ENCODE measurements at places on chromosomes 1 and 21.

- DNase-seq: no peak
Measured at GRCh38 chr1:186418503-186418902, 42.4 kb downstream of the PDC start.

DNA sequence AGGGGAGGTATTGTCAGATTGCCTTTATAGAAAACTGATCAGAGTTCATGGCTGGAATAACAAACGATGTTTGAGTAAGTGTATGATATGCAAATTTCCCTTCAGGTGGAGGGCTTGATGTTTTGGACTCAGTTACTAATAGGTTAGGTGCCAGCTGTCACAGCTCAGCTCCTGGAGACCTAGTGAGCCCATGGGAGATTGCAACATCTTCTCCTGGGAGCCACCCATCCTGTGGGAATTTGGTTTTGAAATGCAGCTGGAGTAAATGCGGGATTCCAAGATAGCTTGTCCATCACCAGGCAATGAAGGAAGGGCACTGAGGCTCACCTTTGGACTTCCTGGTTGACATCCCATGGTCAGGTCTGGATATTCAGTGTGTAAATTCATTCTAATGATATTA is 211.4 kb upstream of the NRIP1 start:
- no peak for DNase-seq

- DNase-seq: no peak
Measured at GRCh38 chr1:63859480-63860275, 85.9 kb downstream of the ROR1 start.

DNA sequence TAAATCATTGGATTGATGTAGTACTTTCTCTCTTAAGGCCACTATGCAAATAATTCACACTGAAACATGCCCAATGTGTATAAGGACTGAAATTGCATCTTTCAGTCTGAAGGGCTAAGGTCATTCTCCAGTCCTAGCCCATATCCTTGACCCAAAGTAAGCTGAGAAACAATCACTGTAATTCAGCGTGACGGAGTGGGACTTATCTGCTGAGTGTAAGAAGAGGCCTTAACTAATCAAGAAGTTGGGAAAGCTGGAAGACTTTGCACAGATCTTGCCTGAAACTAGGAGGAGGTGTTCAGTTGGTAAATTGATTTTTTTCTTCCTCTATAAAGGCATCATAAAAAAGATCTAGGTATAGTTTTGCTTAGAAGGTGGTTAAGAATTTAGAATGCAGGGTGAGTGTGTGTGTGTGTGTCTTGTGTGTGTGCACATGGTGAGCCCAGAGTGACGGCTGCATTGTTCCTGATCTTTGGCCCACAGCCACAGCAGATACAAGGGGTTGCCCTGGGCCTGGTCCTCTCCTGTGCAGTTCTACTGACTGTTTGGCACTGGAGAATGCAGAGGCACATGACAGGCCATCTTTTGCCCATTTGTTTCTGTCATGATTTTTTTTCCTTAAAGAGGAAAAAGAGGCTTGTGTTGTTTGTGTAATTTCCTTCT is 13.3 kb upstream of the PPP2R5A start:
- no peak for DNase-seq

DNA sequence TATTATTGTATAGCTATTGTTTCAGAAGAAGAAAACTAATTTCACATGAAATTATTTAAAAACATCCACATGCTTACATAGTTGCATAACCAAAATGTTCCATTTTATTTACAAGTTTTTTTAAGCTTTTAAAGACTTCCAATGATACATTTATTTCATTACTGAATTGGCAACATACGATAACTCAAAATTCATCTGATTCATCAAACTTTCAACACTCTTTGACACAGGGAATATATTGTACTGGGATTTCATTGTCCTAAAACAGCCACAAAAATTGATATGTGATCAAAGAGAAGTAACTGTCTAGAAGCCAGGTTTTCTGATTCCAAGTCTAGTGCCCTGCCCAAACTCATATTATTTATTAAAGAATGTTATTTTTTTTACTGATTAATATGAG is 131.4 kb upstream of the USP24 start:
- DNase-seq: no peak

- no peak for DNase-seq
Measured at GRCh38 chr1:226438007-226438406, 30.1 kb upstream of the PARP1 start.

GRCh38 chr1:199264911-199265310 is 626.1 kb downstream of the PTPRC start:
- no peak for DNase-seq

GRCh38 chr1:167432780-167433179 is 85.5 kb downstream of the CD247 start:
- DNase-seq: no peak

- DNase-seq: no peak
Measured at GRCh38 chr1:93541045-93541444, 93.1 kb downstream of the FNBP1L start.

DNA sequence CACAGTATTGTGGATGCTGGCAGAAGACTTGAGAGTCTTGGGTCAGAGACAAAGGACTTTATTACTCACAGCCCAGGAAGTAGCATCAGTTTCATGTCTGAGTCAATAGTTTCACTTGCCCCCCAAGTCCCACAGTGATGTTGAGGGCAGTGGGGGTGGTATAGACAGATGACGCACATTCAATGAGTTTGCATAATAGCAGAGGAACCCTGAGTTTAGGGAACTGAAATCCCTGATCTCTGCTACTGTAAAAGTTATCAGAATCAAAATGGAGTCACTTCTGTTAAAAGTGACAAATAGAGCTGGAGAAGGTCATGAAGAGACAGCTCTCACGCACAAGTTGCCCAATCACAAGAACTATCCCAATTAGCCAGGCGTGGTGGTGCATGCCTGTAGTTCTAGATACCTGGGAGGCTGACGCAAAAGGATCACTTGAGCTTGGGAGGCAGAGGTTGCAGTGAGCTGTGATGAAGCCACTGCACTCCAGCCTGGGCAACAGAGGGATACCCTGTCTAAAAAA is 11.5 kb upstream of the HCRTR1 start:
- no peak for DNase-seq

- no peak for DNase-seq
Measured at GRCh38 chr1:100308777-100309176, 42.8 kb downstream of the RTCA start.

GRCh38 chr1:227790034-227790400 is 25.5 kb upstream of the PRSS38 start:
- no peak for DNase-seq

GRCh38 chr21:43676391-43676790 is 17.0 kb downstream of the RRP1B start:
- DNase-seq: no peak

- no peak for DNase-seq
Measured at GRCh38 chr1:183039985-183040447, 16.8 kb downstream of the LAMC1 start.

DNA sequence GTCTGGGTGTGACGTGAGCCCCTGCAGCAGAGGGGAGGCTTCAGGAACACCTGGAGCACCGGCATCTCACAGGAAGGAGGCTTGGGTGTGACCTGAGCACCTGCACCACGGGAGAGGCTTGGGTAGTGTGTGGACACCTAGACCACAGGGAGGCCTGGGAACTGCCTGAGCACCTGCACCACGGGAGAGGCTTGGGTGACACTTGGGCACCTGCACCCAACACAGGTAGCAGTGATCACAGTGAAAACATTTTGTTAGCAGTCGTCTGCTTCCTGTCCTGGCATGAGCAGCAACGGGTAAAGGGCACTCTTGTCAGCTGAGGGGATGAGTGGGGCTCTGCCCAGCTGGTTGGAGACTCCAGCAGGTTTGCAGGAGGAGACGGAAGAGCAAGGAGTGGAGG is 22.4 kb downstream of the LRRC3 start:
- no peak for DNase-seq

GRCh38 chr1:210866532-210866931 is 267.4 kb downstream of the KCNH1 start:
- no peak for DNase-seq

DNA sequence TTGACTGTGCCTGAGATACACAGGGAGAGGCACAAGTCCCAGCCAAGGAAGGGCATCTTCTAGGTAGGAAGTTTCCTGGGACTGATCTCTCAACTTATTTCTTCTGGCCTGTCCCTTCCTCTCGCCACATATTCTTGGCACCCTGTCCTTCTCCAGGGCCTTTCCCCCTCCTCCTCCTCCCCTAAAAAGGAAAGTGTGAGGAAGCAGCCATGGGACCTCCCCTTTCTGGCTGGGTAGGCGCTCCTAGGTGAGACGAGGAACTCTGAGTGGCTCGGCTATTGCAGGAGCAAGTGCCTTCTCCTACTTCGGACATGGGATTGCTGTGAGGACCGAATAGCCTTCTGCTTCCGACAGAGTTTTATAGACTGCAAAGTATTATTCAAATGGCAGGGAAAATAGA is 15.5 kb upstream of the MTARC2 start:
- DNase-seq: no peak

- DNase-seq: no peak
Measured at GRCh38 chr1:185155600-185156287, 1.0 kb downstream of the TRMT1L start.

GRCh38 chr1:100440075-100440809 is 87.9 kb downstream of the CDC14A start:
- no peak for DNase-seq

- DNase-seq: no peak
Measured at GRCh38 chr21:45979651-45980050, 1.9 kb upstream of the COL6A1 start.

DNA sequence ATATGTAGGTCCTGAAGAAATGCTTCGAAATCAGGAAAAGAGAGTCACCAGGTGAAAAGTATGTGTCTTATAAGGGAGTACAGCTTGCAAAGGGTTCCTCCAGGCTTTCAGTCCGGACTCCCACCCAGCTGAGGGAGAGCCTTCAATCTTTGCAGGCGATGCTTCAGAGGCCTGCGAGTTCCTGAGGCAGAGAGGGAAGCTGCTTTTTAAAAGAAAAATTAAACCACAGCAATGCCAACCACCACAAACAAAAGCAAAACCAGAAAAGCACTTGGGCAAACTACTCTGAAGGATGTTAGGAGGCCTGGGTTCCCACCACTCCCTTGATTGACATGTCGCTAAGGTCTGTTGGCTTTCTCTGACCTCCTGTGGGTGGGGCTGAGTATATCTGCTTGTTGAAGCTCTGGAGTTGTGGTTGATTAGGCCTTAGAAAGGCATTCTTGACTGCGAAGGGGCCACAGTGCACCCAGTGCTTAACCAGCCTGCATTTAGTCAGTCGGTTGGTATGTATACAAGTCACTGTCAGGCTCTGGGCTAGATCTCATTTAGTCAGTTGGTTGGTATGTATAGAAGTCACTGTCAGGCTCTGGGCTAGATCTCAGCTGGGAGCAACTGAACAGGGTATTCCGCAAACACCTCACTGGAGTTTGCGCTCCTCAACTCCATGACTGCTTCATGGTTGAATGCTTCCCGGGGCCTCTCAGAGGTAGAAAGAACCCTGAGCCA is 1.2 kb downstream of the NIPAL3 start:
- no peak for DNase-seq

DNA sequence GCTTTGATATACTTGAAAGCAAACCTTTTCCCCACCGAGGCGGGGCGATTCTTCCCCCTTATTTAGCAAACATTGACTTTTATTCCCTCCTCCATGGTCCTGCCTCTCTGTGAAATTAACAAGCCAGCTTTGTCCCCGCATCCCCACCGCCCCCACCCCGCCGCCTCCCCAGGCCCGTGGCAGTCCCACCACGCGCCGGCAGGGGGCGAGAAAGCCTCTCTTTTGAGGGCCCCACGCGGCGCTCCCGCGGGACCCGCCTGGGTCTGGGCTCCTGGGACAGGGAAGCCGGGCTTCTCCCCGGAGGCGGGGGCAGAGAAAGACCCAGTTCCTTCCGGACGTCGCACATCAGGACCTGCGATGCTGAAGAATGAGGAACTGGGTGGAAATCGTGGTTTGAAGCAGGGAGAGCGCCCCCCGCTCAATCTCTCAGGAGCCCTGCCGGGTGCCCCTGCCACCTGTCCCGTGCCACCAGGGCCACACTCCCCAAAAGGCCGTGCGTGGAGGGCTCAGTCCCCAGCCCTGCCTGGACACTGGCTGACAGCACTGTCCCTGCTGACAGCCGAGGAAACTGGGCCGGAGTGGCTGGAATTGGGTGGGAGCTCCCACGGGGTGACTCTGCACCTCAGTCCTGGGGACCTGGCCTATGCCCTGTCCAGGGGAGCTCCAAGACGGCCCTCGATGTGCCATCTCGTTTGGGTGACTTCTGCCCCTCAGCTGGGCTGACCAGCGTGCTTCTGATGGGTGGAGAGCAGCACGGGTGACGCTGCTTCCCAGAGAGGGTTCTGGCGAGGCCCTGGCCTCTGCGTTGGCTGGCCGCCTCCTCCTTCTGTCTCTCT is 8.6 kb upstream of the ACTRT2 start:
- DNase-seq: peak; percentile 61

- DNase-seq: no peak
Measured at GRCh38 chr1:61561666-61562065, 163.3 kb downstream of the TM2D1 start.

GRCh38 chr1:222370913-222371675 is 176.8 kb downstream of the HHIPL2 start:
- no peak for DNase-seq

DNA sequence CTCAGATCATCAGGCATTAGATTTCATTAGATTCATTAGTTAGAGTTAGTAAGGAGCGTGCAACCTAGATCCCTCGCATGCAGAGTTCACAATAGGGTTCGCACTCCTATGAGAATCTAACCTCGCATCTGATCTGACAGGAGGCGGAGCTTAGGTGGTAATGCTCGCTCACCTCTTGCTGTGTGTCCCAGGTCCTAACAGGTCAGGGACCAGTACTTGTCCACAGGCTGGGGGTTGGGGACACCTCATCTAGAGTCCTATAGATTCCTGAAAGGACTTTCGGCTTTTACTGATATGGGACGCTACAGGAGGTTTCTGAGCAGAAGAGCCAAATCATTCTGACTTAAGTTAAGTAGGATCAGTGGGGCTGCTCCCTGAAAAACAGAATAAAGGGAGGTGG is 91.4 kb downstream of the AKT3 start:
- DNase-seq: no peak

DNA sequence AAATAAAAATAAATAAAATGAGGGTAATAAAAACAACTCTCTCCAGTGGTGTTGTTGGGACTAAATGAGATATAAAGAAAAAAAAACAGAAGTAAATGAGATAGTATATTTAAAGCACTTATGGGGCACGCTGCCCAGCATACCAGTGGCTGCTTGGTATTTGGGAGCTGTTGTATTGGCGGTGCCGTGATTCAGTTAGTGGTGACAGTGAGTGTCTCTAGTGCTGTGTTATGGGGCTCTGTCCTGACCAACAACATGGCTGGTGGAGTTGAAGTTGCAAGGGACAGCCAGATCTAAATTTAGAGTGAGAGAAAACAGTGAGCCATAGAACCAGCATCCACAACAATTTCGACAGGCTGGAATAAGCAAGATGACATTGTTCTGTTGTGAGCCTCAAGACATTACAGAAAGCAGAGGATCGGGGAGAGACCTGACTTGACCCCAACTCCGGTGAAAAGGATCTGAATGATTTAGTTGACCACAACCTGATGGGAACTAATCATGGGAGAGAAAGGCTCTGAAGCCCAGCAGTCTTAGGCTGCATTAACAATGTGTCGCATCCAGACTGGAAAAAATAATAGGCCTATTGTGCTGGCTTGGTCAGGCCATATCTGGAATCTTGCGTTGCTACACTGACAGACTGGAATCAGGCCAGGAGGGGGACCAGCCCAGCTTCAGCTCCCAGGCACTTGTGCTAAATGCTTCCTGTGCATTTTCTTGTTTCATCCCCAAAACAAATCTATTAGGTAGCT is 2.4 kb upstream of the MFSD2A start:
- peak; percentile 57 for DNase-seq
